Testis (tissue), 5 donors: ENCODE measurements at places on chromosomes 7 and 10. TPM values are rescaled to one million over a fixed set of nuclear protein-coding genes. Genes with fewer than 3 reads are reported as not detected.

The ZCWPW1 gene
- 145 TPM for total RNA-seq

GRCh38 chr7:137747359-137748031, 99.3 kb downstream of the DGKI start:
- H3K4me1 ChIP-seq: no peaks in the 10 kb centered on the region
- no peaks in the 10 kb centered on the region for H3K27me3 ChIP-seq
- no peak overlapping the region for H3K27ac ChIP-seq
- no peak overlapping the region for H3K4me3 ChIP-seq
- no peak for DNase-seq

DNA sequence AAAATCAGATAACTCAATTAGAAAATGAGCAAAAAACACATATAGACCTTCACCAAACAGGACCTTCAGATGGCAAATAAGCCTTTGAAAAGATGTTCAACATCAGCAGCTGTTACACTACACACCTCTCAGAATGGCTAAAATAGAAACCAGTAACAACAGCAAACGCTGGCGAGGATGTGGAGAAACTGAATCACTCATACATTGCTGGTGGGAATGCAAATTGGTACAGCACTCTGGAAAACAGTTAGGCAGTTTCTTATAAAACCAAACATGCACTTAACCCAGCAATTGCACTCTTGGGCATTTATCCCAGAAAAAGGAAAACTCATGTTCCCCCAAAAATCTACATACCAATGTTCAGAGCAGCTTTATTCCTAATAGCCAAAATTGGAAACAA, 37.7 kb upstream of the SMARCD3 start:
- H3K4me3 ChIP-seq: no peak overlapping the region
- DNase-seq: no peak
- H3K36me3 ChIP-seq: no peaks in the 10 kb centered on the region

DNA sequence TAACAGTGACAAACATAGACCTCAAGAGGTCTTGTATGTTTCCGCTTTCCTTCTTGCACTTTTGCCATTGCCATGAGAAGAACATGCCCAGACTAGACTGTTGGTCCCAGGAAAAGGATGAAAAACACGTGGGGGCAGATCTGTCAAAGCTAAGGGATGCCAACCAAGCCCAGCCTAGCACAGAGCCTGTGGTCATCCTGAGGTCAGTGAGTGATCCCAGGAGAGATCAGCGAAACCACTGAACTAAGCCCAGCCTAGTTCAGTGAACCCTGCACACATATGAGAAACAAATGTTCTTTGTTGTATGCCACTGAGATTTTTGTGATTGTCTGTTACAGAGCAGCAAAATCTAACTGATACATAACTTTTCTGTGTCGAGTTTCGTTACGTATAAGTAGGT, 718.8 kb downstream of the MAGI2 start:
- no peaks in the 10 kb centered on the region for H3K27me3 ChIP-seq
- no peaks in the 10 kb centered on the region for H3K4me1 ChIP-seq
- H3K27ac ChIP-seq: no peak overlapping the region
- no peak overlapping the region for H3K4me3 ChIP-seq

GRCh38 chr10:60532696-60533468, 143.2 kb upstream of the ANK3 start:
- no peak overlapping the region for H3K27ac ChIP-seq
- H3K36me3 ChIP-seq: no peaks in the 10 kb centered on the region
- H3K27me3 ChIP-seq: no peaks in the 10 kb centered on the region
- H3K4me1 ChIP-seq: no peaks in the 10 kb centered on the region

DNA sequence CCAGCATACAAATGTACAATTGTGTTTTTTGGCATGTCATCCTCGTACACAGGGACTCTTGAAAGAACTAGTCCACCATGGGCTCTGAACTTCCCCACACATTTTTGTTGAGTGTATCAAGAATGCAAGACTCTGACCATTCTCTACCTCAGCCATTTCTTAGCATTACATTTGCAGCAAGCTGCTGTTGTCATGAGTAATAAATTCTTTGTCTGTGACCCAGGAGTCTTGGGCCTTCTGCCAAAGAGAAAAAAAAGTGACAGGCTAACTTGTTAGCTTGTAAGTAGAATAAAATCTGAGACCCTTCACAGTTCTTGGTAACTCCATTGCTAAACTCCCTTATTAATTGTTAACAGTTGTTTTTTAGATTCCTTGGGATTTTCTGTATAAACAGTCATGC, 542.3 kb upstream of the MBL2 start:
- H3K27ac ChIP-seq: no peak overlapping the region
- no peaks in the 10 kb centered on the region for H3K36me3 ChIP-seq
- no peak overlapping the region for H3K4me3 ChIP-seq
- H3K4me1 ChIP-seq: no peaks in the 10 kb centered on the region
